ENCODE measurements at places on chromosomes 12 and 14.

DNA sequence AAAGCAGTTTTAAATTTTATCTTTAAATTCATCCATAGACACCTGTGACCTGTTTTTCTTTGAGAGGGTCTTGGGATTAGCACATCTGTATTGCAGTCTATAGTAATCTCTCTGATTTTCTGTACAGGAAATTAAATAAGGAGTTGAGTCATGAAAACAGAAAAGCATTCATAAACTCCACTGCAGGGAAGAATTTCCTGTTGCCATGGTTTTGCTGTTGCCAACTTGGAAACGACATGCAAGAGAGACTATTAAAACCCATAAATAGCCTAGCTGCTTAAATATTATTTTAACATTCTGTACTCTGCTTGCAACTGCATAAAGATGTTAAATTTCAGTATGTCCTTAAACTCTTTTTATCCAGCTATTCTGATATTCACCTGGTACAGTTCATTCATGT lies 281.0 kb upstream of the RGS6 start:
- no peak for DNase-seq
- H3K27ac ChIP-seq: no peak overlapping the region
- no peaks in the 10 kb centered on the region for H3K27me3 ChIP-seq
- H3K4me3 ChIP-seq: no peak overlapping the region
- H3K4me1 ChIP-seq: peaks cover 11% of the 10 kb centered on the region

GRCh38 chr12:77133566-77133965 lies 68.2 kb upstream of the E2F7 start:
- no peak overlapping the region for H3K27ac ChIP-seq
- no peaks in the 10 kb centered on the region for H3K36me3 ChIP-seq
- H3K4me1 ChIP-seq: no peaks in the 10 kb centered on the region
- no peak for DNase-seq
- H3K27me3 ChIP-seq: no peaks in the 10 kb centered on the region

- peaks cover 16% of the 10 kb centered on the region for H3K4me1 ChIP-seq
- no peak for DNase-seq
- H3K36me3 ChIP-seq: peaks cover 6% of the 10 kb centered on the region
- H3K27ac ChIP-seq: no peak overlapping the region
- H3K4me3 ChIP-seq: no peak overlapping the region
Observed at GRCh38 chr12:117069101-117069797, 30.0 kb downstream of the TESC start.

- H3K27ac ChIP-seq: no peak overlapping the region
- H3K36me3 ChIP-seq: peaks cover 54% of the 10 kb centered on the region
- no peak for DNase-seq
- H3K4me3 ChIP-seq: no peak overlapping the region
- no peaks in the 10 kb centered on the region for H3K27me3 ChIP-seq
Observed at GRCh38 chr12:125104982-125105381, 39.7 kb downstream of the AACS start.
